OCI-LY7 (cell line): ENCODE measurements at places on chromosomes 12 and 14. TPM values are rescaled to one million over a fixed set of nuclear protein-coding genes. Genes with fewer than 3 reads are reported as not detected.

GRCh38 chr12:90167518-90168208, 459.0 kb upstream of the ATP2B1 start:
- no peak for DNase-seq

- DNase-seq, result no peak
Measured at GRCh38 chr12:122318607-122319605, 52.6 kb upstream of the VPS33A start.

Gene KLHL33
- total RNA-seq, result 0.09 and 0.11 TPM in 2 replicates

Gene GNPNAT1
- total RNA-seq, result 29.1 and 29.3 TPM in 2 replicates
